IMR-90 (cell line): ENCODE measurements at places on chromosomes 2 and 18. TPM values are rescaled to one million over a fixed set of nuclear protein-coding genes. Genes with fewer than 3 reads are reported as not detected.
A peak's percentile ranks its signal among the peaks of the same experiment; 100 is the strongest.

DNA sequence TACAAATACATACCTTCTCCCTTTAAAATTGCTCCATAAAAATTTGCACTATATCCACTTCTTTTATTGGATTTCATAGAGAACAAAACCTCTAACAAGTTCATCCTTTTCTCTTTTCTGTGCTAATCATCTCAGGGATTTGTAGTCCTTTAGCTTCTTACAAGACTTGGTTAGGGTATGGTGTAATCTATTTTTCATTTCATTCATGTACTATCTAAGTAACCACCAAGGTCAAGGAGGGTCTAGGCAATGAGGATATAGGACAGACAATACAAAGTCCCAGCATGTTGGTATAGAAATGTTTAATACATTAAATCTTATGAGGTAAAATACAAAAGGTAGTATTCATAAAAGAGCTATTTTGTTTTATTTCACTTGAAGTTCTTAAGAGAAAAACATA lies 17.5 kb downstream of the C2orf69 start:
- DNase-seq = no peak
- no peak overlapping the region for H3K27ac ChIP-seq
- H3K4me3 ChIP-seq = no peak overlapping the region
- no peaks in the 10 kb centered on the region for H3K27me3 ChIP-seq
- H3K4me1 ChIP-seq = 0 out of 2 replicates have a peak, but pooled peaks cover 2% of the 10 kb centered on the region

GRCh38 chr2:227153758-227154486 lies 10.1 kb downstream of the COL4A4 start:
- H3K36me3 ChIP-seq = no peaks in the 10 kb centered on the region
- H3K27me3 ChIP-seq = peaks cover 2% of the 10 kb centered on the region
- H3K4me3 ChIP-seq = no peak overlapping the region
- H3K27ac ChIP-seq = no peak overlapping the region

GRCh38 chr2:218631837-218632236 lies 24.1 kb downstream of the PLCD4 start:
- peaks cover 21% of the 10 kb centered on the region for H3K36me3 ChIP-seq
- no peak overlapping the region for H3K27ac ChIP-seq
- H3K4me1 ChIP-seq = peaks cover 3% of the 10 kb centered on the region
- no peaks in the 10 kb centered on the region for H3K27me3 ChIP-seq
- DNase-seq = peak; percentile 47

DNA sequence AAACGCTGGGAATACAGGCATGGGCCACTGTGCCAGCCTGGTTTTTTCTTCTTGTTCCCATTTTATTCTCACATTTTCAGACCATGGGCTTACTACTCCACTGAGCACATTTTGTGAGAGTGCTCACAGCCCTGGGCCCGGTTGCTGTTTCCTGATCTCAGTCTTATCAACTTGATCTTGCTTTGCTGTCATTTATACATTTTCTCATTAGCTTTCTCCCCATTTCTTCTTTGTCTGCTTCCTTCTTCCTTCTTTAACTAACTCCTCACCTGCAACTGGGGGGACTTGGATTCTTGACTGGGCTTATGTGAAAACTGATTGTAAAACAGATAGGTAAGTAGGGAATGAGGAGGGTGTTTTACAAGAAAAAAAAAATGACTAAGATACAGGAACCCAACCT lies 117.3 kb downstream of the PLB1 start:
- H3K27me3 ChIP-seq = no peaks in the 10 kb centered on the region
- H3K4me3 ChIP-seq = no peak overlapping the region
- DNase-seq = no peak
- H3K27ac ChIP-seq = no peak overlapping the region
- H3K4me1 ChIP-seq = peaks cover 13% of the 10 kb centered on the region

- H3K36me3 ChIP-seq = no peaks in the 10 kb centered on the region
- peak; percentile 51 for DNase-seq
Measured at GRCh38 chr18:56021136-56021808, 433.3 kb upstream of the TCF4 start.

GRCh38 chr2:196344397-196344796 lies 173.0 kb upstream of the STK17B start:
- H3K27me3 ChIP-seq = no peaks in the 10 kb centered on the region
- no peak overlapping the region for H3K27ac ChIP-seq
- H3K4me3 ChIP-seq = no peak overlapping the region

DNA sequence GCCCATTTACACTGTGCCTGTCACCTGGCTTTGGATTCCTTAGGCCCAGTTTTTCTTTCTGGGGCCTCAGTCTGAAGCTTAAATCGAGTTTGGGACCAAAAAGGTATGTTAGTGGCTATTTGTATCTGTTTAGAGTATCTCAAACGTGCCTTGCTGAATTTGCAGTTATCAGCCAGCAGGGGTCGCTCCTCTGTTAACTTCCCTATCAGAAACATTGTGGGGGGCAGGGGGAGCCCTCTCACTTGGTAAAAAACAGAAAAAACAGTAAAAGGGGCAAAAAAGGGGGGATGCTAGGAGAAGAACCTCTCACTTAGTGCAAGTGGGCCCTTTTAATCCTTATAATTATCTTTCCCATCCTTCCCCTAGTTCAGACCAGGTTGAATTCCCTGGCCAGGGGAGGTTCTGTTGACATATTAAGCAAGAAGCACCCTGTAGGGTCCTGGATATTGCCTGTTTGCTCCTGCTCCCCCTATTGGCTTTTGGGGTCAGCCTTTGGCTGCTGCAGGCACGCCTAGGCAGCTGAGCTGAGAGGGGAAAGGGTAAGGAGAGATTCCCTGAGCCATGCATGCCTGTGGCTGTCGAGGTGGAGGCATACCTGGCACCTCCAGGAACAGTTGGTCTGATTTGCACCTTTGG lies 8.8 kb upstream of the IFIH1 start:
- no peak for DNase-seq
- no peak overlapping the region for H3K4me3 ChIP-seq
- H3K36me3 ChIP-seq = no peaks in the 10 kb centered on the region
- H3K27me3 ChIP-seq = peaks cover 2% of the 10 kb centered on the region; the same call in 1 of the 2 replicates
- H3K27ac ChIP-seq = no peak overlapping the region
- no peaks in the 10 kb centered on the region for H3K4me1 ChIP-seq

- H3K4me1 ChIP-seq = no peaks in the 10 kb centered on the region
- no peak overlapping the region for H3K4me3 ChIP-seq
- no peaks in the 10 kb centered on the region for H3K27me3 ChIP-seq
- no peak overlapping the region for H3K27ac ChIP-seq
- no peaks in the 10 kb centered on the region for H3K36me3 ChIP-seq
Measured at GRCh38 chr2:57510704-57511103, 535.9 kb upstream of the VRK2 start.

DNA sequence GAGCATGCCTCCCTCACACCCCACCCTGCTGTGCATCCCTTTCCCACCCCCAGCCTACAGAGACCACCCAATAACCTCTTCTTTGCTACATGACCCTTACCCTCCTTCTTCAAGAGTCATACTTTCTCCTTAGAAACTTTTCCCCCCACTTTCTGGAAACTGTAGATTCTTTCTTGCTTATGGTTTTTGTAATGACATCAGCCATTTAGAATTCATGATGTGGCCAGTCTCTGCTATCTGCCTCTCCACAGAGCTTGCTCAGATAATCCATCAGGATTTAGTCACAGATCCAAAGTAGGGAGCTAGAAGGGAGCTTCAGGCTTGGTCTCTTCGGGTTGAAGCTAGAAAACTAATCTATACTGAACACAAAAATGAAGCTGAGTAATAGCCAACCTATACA lies 36.5 kb downstream of the GALM start:
- H3K27ac ChIP-seq = peak overlapping the region; percentile 97
- peak; percentile 95 for DNase-seq
- no peaks in the 10 kb centered on the region for H3K27me3 ChIP-seq
- H3K4me1 ChIP-seq = peaks cover 19% of the 10 kb centered on the region
- no peak overlapping the region for H3K4me3 ChIP-seq

- no peak overlapping the region for H3K27ac ChIP-seq
- peak; percentile 72 for DNase-seq
- peaks cover 7% of the 10 kb centered on the region for H3K4me1 ChIP-seq
- no peaks in the 10 kb centered on the region for H3K27me3 ChIP-seq
Measured at GRCh38 chr2:18356676-18357075, 203.8 kb downstream of the RDH14 start.

- H3K4me3 ChIP-seq = no peak overlapping the region
- H3K36me3 ChIP-seq = no peaks in the 10 kb centered on the region
- peaks cover 23% of the 10 kb centered on the region for H3K4me1 ChIP-seq
- H3K27me3 ChIP-seq = no peaks in the 10 kb centered on the region
Measured at GRCh38 chr2:205660521-205661124, 21.7 kb upstream of the NRP2 start.

- no peak overlapping the region for H3K27ac ChIP-seq
- no peaks in the 10 kb centered on the region for H3K27me3 ChIP-seq
- no peak for DNase-seq
- no peaks in the 10 kb centered on the region for H3K36me3 ChIP-seq
Measured at GRCh38 chr2:18630941-18631340, 41.6 kb upstream of the NT5C1B start.

DNA sequence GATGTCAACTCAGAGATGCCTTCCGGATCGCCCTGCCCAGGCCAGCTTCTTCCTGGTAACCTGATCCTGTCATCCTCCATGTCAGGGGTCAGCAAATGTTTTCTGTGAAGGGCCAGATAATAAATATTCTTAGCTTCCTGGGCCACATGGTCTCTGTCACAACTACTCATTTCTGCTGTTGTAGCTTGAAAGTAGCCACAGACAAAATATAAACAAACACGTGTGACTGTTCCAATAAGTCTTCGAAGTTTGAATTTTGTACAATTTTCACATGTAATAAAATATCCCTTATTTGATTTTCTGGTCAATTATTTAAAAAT lies 35.8 kb downstream of the ANXA4 start:
- H3K4me3 ChIP-seq = no peak overlapping the region
- no peaks in the 10 kb centered on the region for H3K27me3 ChIP-seq
- no peak overlapping the region for H3K27ac ChIP-seq
- peaks cover 6% of the 10 kb centered on the region; the same call in 1 of the 2 replicates for H3K4me1 ChIP-seq
- DNase-seq = no peak

DNA sequence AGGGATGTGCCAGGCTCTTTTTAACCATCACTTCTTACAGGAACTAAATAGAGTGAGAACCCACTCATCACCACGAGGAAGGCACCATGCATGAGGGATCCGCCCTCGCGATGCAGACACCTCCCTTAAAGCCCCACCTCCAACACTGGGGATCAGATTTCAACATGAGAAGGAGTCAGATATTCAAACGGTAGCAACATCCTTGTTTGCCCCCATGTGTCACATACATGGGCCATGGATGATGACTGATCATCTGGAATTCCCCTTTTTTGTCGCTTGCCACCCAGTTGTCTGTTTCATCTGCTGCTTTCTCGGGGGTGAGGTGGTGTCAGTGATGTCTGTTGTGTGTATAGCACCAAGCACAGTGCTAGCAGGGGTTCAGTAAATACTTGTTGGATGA lies 57.9 kb downstream of the NCK2 start:
- no peaks in the 10 kb centered on the region for H3K27me3 ChIP-seq
- no peak for DNase-seq
- H3K4me3 ChIP-seq = no peak overlapping the region

- peaks cover 11% of the 10 kb centered on the region for H3K4me1 ChIP-seq
- no peak overlapping the region for H3K4me3 ChIP-seq
Measured at GRCh38 chr2:222707102-222707688, 35.7 kb downstream of the MOGAT1 start.

DNA sequence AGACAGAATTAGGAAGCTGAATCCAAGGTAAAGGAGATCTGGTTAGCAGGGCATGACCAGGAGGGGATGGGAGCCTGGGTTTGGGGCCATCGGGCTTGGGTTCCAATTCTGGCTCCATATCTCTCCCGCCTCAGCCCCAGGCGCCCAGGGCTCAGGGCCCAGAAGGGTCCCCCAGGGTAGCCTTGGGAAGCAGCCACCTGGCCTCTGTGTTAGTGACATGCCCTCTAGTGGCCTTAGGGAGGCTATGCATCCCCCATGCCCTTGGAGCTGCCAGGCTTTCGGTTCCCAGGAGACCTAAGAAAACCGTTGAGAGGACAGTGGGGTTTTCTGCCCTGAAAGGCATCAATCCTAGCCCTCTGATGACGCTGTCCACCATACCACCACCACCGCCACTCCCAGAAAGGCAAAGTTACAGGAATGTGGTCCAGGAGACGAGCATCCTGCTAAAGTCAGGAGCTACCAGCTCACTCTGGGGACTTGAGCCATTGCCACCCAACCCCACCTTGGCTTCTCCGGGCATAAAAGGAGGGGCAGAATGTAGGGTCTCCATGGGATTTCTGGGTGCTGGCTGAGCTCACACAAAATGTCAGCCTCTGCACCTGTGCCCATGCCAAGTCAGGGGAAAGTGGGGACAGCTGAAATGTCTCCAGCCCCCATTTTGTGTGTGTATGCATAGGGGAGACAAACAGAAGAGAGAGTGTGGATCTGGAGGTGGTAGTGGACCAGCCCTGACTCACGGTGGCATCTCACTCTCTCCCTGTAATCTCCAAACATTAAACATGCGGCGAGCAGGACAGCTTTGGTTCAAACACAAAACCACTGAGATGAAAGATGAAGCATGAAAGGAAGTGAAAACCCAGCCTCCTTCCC lies 56.5 kb downstream of the EMX1 start:
- no peaks in the 10 kb centered on the region for H3K4me1 ChIP-seq
- no peak overlapping the region for H3K4me3 ChIP-seq
- H3K27me3 ChIP-seq = no peaks in the 10 kb centered on the region
- H3K36me3 ChIP-seq = no peaks in the 10 kb centered on the region
- peak; percentile 58 for DNase-seq

- H3K27ac ChIP-seq = no peak overlapping the region
- H3K27me3 ChIP-seq = peaks cover 29% of the 10 kb centered on the region
- no peaks in the 10 kb centered on the region for H3K36me3 ChIP-seq
- H3K4me3 ChIP-seq = no peak overlapping the region
Measured at GRCh38 chr2:64376926-64377325, 77.0 kb upstream of the LGALSL start.

Gene LRRC30
- not detected in 2 replicates for polyA plus RNA-seq

Gene CDK15
- polyA plus RNA-seq = 15.7 and 16.1 TPM in 2 replicates

Gene PNO1
- polyA plus RNA-seq = 12.6 and 12.8 TPM in 2 replicates

Gene CYP26B1
- 0.01 and 0.02 TPM in 2 replicates for polyA plus RNA-seq

Gene DSG4
- not detected in 2 replicates for polyA plus RNA-seq

Gene LYPD6B
- 0.05 and 0.16 TPM in 2 replicates for polyA plus RNA-seq

Gene AGXT
- not detected in 2 replicates for polyA plus RNA-seq

Gene UGT1A4
- not detected in 2 replicates for polyA plus RNA-seq
